NCI-H2171 treated with DMSO at 0.1 percent for 48 hours (cell line): ENCODE measurements at places on chromosomes 16 and 17.

GRCh38 chr16:51818342-51818944, 667.4 kb upstream of the SALL1 start:
- DNase-seq, result peak; percentile 37

GRCh38 chr16:11621920-11622651, 35.4 kb upstream of the LITAF start:
- peak; percentile 56 for DNase-seq

DNA sequence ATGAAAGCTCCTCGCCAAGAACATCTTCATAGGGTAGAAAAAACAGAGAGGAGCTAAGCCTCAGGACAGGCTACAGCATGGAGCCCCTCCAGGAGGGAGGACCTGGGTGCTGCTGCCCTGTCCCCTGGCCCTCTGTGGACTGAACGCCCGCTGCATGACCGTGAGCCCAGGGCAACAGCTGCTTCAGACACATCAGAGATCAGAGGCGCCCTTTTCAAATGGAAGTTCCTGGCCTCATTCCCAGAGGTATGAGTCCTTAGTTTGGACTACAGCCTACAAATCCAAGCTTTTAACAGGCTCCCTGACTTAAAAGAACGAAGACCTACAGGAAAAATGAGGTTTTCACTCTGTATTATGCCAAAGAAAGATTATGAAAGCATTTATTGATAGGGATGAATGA, 48.5 kb downstream of the ZNF18 start:
- DNase-seq, result no peak

GRCh38 chr16:4060009-4060408, 56.2 kb downstream of the ADCY9 start:
- DNase-seq, result no peak

- DNase-seq, result no peak
Measured at GRCh38 chr17:47611372-47612350, 38.1 kb upstream of the KPNB1 start.

- DNase-seq, result peak; percentile 73
Measured at GRCh38 chr17:7262192-7262934, at the start of gene CLDN7. TSS of gene CLDN7 (minus strand) at chr17:7262478. CDS start at chr17:7262043, 435 bp downstream.

DNA sequence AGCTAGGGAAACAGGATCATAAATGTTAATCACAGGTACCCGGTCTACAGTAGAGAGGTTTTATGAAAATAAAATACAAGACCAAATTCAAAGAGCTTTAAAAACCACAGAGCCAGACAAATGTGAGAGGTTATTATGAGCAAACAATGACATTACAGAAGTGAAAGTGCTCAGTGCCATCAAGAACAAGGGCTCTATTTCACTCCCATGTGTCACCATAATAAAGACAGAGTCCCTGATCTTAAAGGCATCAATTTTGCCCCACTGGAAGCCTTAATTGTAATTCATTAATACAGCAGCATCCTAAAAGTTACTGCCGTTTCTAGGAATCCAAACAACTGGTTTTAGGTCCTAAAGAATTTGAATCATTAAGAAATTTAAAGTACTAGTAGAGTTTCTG, 43.7 kb upstream of the CDRT4 start:
- no peak for DNase-seq

DNA sequence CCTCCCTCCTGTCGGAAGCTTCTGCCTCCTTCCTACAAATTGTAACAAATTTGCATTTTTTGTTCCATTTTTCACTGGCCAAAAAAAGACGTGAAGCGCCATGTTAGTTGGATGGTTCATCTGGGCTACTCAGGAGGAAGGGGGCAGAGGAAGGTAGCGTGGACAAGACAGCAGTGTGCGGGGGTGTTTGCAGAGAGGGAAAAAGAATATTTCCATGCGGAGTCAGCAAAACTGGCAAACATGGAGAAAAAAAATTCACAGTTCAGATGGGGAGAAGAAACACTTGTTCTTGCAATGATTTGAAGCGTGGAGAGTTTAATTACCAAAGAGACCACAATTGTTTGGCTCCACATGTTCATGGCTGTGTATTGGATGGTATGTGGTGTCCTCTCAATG, 138.8 kb upstream of the ERCC4 start:
- DNase-seq, result no peak

DNA sequence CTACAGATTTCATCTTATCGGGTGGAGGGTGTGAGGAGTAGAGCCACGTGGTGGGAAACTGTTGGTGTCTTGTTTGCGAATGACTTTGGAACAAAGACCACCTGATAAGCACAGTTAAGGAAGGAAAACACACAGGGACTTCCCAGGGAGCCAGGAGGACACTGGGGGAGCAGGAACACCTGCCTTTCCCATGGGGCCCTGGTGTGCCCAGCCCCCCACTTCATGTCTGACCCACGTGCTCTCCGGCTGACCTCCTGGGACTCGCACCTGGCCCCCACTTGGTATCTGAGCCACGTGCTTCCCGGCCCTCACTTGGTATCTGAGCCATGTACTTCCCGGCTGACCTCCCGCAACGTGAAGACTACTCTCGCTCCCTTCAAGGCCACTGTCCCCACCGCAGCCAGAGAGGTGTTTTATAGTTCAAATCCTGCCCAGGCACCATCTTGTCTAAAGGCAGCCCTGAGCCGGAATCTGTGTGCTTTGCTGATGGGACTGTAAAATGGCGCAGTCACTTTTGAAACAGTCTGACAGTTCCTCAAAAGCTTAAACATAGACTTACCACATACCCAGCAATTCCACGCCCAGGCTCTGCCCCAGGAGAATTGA, 5.4 kb upstream of the CSNK1D start:
- DNase-seq, result peak; percentile 76
